ENCODE measurements at places on chromosomes 12 and 14. TPM values are rescaled to one million over a fixed set of nuclear protein-coding genes. Genes with fewer than 3 reads are reported as not detected.

Gene PDE6H
- not detected for total RNA-seq

Gene KRT3
- not detected for total RNA-seq

Gene SLC4A8
- total RNA-seq = 18.5 TPM

Gene OR4K15
- total RNA-seq = not detected

Gene CCDC198
- not detected for total RNA-seq

Gene RNASE2
- 1.4 TPM for total RNA-seq

Data from ovary (tissue), 10 donors.